ENCODE measurements at places on chromosomes 13 and 19. TPM values are rescaled to one million over a fixed set of nuclear protein-coding genes. Genes with fewer than 3 reads are reported as not detected.

Gene CTXN1
- 59.4 TPM for total RNA-seq

DNA sequence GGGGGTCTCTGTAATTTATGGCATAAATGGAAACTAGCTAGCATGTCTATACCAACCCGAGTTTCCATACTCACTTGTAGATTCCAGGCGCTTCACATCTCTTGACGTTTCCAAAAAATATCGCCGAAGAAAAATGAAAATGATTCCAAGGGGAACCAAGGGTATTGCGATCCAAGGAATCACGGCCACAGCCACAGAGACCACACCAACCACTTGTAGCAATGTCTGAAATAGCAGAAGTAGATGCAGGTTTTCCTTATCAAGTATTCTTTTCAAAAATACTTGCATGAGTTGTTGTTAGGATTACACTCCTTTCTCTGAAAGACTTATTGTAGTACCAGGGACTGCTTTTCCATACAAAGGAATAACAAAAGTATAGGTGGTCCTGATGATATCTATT is 218.2 kb downstream of the ABCC4 start:
- no peaks in the 10 kb centered on the region for H3K27me3 ChIP-seq
- H3K4me1 ChIP-seq: no peaks in the 10 kb centered on the region
- H3K36me3 ChIP-seq: peaks cover 3% of the 10 kb centered on the region
- no peak overlapping the region for H3K4me3 ChIP-seq
- DNase-seq: no peak
- no peak overlapping the region for H3K27ac ChIP-seq

Gene SLC25A41
- total RNA-seq: 0.32 TPM

- H3K4me1 ChIP-seq: no peaks in the 10 kb centered on the region
- no peaks in the 10 kb centered on the region for H3K36me3 ChIP-seq
- no peak overlapping the region for H3K27ac ChIP-seq
These were observed 275.8 kb upstream of the SOX1 start for GRCh38 chr13:111791131-111791530.

GRCh38 chr13:79866436-79866835 is 385.5 kb downstream of the NDFIP2 start:
- H3K27ac ChIP-seq: no peak overlapping the region
- H3K36me3 ChIP-seq: no peaks in the 10 kb centered on the region
- no peak for DNase-seq
- H3K27me3 ChIP-seq: no peaks in the 10 kb centered on the region
- H3K4me3 ChIP-seq: no peak overlapping the region

GRCh38 chr13:64054321-64054720 is 2638.7 kb upstream of the PCDH20 start:
- H3K4me3 ChIP-seq: no peak overlapping the region
- DNase-seq: no peak
- H3K27me3 ChIP-seq: no peaks in the 10 kb centered on the region

GRCh38 chr19:23309926-23310325 is 59.7 kb upstream of the ZNF724 start:
- no peak overlapping the region for H3K27ac ChIP-seq
- H3K4me1 ChIP-seq: no peaks in the 10 kb centered on the region
- no peaks in the 10 kb centered on the region for H3K27me3 ChIP-seq
- no peak for DNase-seq

- H3K36me3 ChIP-seq: no peaks in the 10 kb centered on the region
- H3K27me3 ChIP-seq: peaks cover 34% of the 10 kb centered on the region
- H3K27ac ChIP-seq: no peak overlapping the region
These were observed 14.4 kb downstream of the TJP3 start for GRCh38 chr19:3722443-3723109.

DNA sequence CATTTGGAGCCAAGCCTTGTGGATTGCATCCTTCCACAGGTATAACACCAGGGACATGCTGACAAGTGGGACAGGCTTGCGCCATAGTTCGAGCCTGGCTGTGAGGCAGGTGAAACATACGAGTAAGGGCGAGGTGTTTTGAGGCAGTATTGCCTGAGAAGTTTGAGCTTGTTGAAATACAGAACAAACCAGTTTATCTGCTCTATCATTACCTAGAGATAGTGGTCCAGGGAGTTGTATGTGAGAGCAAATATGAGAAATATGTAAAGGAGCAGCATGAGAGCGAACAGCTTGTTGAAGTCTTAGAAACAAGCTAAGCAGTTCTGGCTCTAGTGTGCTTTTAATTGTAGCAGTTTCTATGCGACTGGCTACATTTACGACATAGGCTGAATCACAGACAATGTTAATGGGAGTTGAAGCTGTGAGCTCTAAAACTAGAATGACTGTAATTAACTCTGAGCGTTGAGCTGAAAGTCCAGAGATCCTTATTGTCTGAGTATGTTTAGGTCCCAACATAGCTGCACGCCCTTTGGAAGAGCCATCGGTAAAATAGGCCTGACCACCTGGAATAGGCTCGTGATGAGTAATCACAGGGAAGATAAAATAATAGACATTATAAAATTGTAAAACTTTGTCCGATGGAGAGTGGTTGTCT is 8.2 kb downstream of the ZNF439 start:
- H3K27me3 ChIP-seq: no peaks in the 10 kb centered on the region
- H3K27ac ChIP-seq: no peak overlapping the region
- H3K36me3 ChIP-seq: no peaks in the 10 kb centered on the region
- H3K4me1 ChIP-seq: no peaks in the 10 kb centered on the region
- no peak for DNase-seq
- H3K4me3 ChIP-seq: no peak overlapping the region

GRCh38 chr13:32001154-32001768 is 30.3 kb upstream of the FRY start:
- H3K36me3 ChIP-seq: no peaks in the 10 kb centered on the region
- H3K27ac ChIP-seq: no peak overlapping the region
- H3K4me3 ChIP-seq: no peak overlapping the region
- peaks cover 8% of the 10 kb centered on the region for H3K4me1 ChIP-seq

- no peaks in the 10 kb centered on the region for H3K36me3 ChIP-seq
- no peaks in the 10 kb centered on the region for H3K27me3 ChIP-seq
- no peak for DNase-seq
- H3K27ac ChIP-seq: no peak overlapping the region
These were observed 231.9 kb downstream of the KLF12 start for GRCh38 chr13:73902296-73902695.

DNA sequence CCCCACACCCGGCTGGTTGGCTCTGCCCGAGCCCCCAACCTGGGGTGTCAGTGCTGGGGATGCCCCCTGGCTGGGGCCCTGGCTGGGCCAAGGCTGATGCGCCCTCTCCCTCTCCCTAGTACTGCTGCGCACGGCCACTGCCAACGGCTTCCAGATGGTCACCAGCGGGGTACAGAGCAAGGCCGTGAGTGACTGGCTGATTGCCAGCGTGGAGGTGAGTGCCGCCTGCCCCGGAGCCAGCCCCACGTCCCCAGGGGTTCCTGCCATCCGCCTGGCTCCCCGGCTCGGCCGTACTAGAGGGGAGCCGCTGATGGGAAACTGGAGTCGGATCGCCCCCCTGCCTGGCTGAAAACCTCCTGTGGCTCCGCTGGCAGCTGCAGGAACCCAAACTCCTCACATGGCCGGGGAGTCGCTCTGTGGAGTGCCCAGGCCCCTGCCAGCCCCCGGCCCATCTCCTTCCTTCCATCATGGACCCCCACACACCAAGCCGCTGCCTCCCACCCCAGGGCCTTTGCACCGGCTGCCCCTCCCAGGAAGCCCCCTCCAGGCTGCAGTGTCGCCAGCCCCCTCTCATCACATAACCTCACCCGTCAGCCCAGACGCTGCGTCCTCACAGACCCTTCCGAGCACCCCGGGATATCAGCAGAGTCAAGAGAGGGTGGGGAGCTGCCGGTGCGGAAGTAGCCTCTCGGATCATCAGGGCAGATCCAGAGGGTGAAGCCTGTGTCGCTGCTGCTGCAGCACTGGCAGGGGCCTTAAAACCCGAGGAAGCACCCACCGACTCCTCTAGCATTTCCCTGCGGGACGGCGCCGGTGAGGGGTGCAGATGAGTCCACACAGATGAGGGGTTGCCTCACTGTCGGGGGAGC is 10.6 kb downstream of the NCLN start:
- H3K27me3 ChIP-seq: no peaks in the 10 kb centered on the region
- peaks cover 42% of the 10 kb centered on the region for H3K36me3 ChIP-seq
- no peaks in the 10 kb centered on the region for H3K4me1 ChIP-seq

DNA sequence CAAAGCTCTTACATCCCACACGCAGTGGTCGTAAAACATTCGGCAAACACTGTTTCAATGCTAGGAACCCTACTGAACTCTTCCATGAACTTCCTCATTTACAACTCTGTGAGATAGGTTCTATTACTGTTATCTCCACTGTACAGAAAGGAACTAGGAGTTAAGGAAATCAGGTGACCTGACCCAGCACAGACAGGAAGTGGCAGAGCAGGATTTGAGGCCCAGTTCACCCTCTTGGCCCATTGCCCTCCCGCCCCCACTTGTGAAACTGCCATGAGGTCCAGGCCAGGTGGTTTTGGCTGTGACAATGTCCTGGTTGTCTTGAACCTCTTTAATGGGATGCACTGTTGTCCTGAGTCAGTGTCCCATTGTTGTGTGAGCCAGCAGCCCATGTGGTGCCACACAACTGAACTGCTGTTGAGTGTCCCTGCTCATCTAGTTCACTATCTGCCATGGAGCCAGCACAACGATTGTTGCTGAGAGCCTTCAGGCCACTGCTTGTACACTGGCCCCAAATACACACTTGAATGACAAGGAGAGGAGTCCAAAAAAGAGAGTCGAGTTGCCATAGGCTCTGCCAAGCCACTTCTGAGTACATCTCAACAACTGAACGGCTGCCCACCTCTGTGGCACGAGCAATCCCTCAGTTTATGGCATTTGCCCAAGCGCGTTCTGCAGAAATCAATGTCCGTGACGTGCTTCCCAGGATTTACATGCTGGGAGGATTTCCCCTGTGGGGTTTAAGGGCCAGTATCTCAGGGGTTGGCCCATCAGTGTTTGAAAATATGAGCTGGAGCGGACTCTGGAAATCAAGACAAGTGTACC is 484.6 kb downstream of the TSHZ3 start:
- H3K36me3 ChIP-seq: no peaks in the 10 kb centered on the region
- no peaks in the 10 kb centered on the region for H3K27me3 ChIP-seq
- no peak overlapping the region for H3K27ac ChIP-seq
- no peak overlapping the region for H3K4me3 ChIP-seq
- H3K4me1 ChIP-seq: no peaks in the 10 kb centered on the region
- no peak for DNase-seq

- no peak overlapping the region for H3K4me3 ChIP-seq
- no peaks in the 10 kb centered on the region for H3K27me3 ChIP-seq
These were observed 1370.3 kb upstream of the MIR17HG start for GRCh38 chr13:89977203-89977602.

GRCh38 chr13:30313311-30313710 is 6.0 kb upstream of the KATNAL1 start:
- no peaks in the 10 kb centered on the region for H3K27me3 ChIP-seq
- DNase-seq: no peak
- peaks cover 20% of the 10 kb centered on the region for H3K4me1 ChIP-seq
- no peak overlapping the region for H3K27ac ChIP-seq
- H3K36me3 ChIP-seq: no peaks in the 10 kb centered on the region

Gene LAIR1
- total RNA-seq: 14.5 TPM

GRCh38 chr19:43711751-43712355 is 4.0 kb upstream of the IRGC start:
- H3K4me1 ChIP-seq: no peaks in the 10 kb centered on the region
- H3K4me3 ChIP-seq: no peak overlapping the region
- no peak for DNase-seq
- H3K27ac ChIP-seq: no peak overlapping the region

DNA sequence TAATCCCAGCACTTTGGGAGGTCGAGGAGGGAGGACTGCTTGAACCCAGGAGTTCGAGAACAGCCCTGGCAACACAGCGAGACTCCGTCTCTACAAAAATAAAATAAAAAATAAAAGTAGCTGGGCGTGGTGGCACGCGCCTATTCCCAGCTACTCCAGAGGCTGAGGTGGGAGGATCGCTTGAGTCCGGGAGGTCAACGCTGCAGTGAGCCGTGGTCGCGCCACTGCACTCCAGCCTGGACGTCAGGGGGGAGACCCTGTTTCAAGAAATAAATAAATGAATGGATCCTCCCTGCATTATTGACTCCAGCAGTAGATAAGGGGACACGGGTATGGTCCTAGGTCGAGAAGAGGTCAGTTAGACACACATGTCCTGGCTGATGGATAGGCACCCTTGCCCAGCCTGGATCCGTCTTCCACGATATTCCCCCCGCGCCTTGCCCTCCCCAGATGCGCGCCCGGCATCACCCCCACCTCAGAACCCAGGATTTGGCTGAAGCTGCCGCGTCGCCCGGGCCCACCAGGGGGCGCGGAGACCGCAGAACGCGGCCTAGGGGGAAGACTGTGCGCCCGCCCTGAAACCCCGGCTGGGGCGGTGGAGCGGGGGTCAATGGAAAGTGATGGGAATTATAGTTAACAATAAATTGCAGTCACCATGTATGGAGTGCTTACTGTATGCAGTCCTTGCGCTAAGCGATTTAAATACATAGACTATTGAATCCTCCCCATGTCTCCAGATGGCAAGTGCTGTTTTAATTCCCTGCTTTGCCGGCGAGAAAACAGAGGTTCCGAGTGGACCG is 2.1 kb upstream of the HOOK2 start:
- H3K4me3 ChIP-seq: peak overlapping the region; percentile 71
- no peaks in the 10 kb centered on the region for H3K36me3 ChIP-seq
- H3K4me1 ChIP-seq: peaks cover 52% of the 10 kb centered on the region

DNA sequence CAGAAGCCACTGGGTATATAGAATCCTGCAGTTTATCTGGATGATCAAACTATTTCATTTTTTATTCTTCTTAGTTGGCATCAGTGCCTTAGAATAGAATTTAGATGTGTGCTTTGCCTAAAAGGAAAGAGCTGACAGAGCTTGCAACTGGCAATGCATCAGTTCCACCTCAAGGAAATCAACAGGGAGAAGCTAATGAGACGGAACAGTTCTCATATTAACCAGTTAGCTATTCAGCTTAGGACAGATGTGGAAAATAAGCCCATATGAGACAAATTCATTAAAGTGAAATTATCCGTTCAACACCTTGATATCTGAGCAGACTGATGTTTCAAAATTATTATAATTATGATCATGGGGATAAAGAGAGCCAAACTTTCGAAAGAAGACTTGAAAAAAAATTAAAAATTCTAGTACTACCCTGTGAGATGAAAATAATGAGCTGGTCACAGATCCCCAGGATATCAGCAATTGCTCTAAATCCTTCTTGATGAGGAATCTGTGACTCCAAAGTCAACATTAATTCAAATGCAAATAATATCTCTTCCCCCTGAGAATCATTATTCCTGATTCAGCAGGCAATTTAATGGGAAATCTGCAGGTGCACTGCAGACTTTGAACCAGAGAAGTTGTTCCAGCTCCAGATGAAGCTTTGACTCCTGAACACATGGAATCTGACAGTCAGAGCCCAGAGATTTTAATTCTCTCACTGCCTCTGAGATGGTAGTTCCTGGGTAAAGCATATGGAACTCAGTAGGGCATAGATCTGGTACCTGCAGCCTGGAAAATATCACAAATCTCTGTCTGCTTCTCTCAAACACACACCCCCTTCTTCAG is 486.8 kb downstream of the FOXO1 start:
- no peak overlapping the region for H3K27ac ChIP-seq
- H3K4me3 ChIP-seq: no peak overlapping the region
- no peaks in the 10 kb centered on the region for H3K36me3 ChIP-seq
- H3K27me3 ChIP-seq: no peaks in the 10 kb centered on the region
- no peaks in the 10 kb centered on the region for H3K4me1 ChIP-seq
- no peak for DNase-seq

Data from esophagus muscularis mucosa (tissue), 4 donors.